ENCODE measurements at places on chromosomes 1 and 21.

GRCh38 chr1:206674745-206675175 lies 9.9 kb upstream of the MAPKAPK2 start:
- H3K4me1 ChIP-seq = peaks cover 3% of the 10 kb centered on the region
- no peak overlapping the region for H3K27ac ChIP-seq
- H3K4me3 ChIP-seq = no peak overlapping the region
- no peak for DNase-seq

GRCh38 chr1:194117582-194117981 lies 931.2 kb upstream of the B3GALT2 start:
- H3K4me3 ChIP-seq = no peak overlapping the region
- no peaks in the 10 kb centered on the region for H3K36me3 ChIP-seq
- no peak overlapping the region for H3K27ac ChIP-seq
- DNase-seq = no peak
- H3K4me1 ChIP-seq = no peaks in the 10 kb centered on the region

DNA sequence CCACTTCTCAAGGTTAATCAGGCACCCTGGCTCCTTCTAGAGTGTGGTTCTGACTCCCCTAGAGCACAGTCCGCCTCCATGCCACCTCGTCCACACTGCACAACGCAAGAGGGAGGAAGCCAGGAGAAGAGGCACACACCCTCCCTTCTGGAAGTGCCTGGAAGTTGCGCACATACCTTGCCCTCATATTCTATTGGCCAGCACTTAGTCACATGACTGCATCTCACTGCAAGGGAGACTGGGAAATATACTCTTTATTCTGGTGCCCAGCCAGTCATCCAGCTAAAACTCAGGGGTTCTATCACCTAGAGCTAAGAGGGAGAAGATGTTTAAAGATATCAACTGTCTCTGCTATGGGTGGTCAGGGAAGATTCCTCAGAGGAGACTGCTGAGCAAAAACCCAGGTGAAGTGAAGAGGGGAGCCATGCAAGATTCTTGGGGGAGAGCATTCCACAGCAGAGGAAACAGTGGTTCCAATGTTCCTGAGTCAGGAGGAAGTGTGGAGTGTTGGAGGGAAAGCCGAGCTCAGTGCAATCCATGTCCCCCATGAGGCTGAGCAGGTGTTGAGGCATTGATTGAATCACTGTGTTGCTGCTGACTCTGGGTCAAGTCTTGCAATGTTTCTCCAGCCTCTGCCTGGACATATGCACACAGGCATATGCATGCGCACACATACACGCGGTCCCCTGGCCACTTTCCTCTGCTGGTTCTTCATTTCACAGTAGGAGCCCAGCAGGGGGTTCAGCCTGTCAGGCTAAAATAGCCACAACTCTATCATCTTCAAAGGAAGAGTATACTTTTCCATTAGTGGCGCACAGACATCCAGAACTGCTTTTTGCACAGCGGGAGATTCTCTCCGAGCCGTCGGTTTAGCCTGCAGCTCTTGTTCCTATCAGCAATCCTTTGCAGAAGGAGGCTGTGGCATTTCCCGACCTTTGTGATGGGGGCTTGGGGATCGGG lies 22.3 kb upstream of the KLHDC7A start:
- no peak for DNase-seq
- H3K4me3 ChIP-seq = no peak overlapping the region
- no peak overlapping the region for H3K27ac ChIP-seq
- H3K4me1 ChIP-seq = no peaks in the 10 kb centered on the region
- H3K27me3 ChIP-seq = peaks cover 2% of the 10 kb centered on the region

DNA sequence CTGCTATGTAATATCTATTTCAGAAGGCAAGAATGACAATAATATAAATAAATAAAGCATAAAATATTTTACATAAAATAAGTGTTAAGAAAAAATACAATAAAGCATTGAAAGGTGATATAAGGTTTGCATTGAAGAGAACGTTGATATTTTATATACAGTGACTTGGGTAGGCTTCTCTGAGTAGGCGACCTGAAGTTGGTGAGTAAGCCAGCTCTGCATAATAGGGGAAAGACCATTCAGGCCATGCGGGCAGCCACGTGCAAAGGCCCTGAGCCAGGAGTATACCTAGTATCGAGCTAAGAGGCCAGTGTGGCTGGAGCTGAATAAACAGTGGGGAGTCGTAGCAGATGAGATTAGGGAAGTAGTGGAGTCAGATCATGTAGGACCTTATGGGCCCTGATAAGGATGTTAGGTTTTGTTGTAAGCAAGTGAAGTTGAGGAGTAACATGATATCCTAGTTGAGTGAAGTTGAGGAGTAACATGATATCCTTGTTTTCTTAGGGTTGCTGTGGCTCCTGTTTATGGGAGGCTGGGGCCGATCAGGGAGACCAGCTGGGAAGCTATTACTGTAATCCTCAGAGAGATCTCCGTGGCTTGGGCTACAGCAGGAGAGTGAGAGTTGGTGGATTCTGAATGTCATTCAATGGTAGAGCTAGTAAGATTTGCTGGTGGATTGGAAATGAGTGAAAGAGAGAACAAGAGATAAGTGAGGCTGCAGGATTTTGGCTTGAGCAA lies 22.0 kb downstream of the KCNK1 start:
- H3K4me1 ChIP-seq = no peaks in the 10 kb centered on the region
- no peak overlapping the region for H3K27ac ChIP-seq
- no peak for DNase-seq
- peaks cover 1% of the 10 kb centered on the region for H3K27me3 ChIP-seq
- no peaks in the 10 kb centered on the region for H3K36me3 ChIP-seq

DNA sequence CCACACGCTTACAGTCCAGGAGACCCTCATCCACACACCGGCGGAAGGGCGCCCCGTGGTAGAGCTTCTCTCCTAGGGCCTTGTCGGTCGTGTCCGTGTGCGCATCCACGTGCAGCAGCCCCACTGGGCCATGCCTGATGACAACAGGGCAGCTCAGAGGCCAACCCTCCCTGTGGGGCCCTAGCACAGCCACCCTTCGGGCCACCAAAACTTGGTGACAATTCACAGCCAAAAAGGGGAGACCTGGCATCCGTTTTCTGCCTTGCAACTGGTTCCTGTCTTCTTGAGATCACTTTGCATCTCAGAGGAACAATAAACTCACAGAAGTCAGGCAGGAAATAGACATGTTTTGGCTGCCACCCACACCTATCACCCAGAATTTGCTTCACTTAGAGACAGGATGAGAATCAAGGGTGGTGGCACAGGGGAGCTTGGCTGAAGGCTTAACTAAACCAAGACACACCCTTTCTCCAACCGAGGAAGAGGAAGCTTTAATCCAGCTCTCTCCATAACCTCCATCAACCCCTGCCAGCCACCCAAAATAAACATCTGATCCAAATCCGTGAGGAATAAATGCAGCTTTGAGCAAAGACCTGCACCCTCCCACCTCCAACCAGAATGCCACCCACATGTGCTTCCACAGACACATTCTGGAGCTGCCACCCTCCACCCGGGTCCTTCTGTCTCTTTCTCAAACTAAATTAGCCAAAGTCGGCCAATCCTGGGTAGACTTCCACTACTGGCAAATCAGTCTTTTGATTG lies 5.7 kb downstream of the AGMAT start:
- H3K4me3 ChIP-seq = peak overlapping the region; percentile 23
- no peaks in the 10 kb centered on the region for H3K27me3 ChIP-seq
- peaks cover 30% of the 10 kb centered on the region for H3K36me3 ChIP-seq
- DNase-seq = peak; percentile 58

- no peak overlapping the region for H3K4me3 ChIP-seq
- no peaks in the 10 kb centered on the region for H3K36me3 ChIP-seq
- no peak for DNase-seq
These were observed 22.0 kb downstream of the OLFM3 start for GRCh38 chr1:101974599-101975274.

- H3K4me3 ChIP-seq = no peak overlapping the region
- H3K27me3 ChIP-seq = peaks cover 2% of the 10 kb centered on the region
- no peaks in the 10 kb centered on the region for H3K4me1 ChIP-seq
- H3K27ac ChIP-seq = no peak overlapping the region
- no peaks in the 10 kb centered on the region for H3K36me3 ChIP-seq
- DNase-seq = no peak
These were observed 130.7 kb downstream of the GIPC2 start for GRCh38 chr1:78176448-78176847.

- H3K4me3 ChIP-seq = no peak overlapping the region
- H3K27ac ChIP-seq = no peak overlapping the region
- DNase-seq = no peak
- H3K27me3 ChIP-seq = no peaks in the 10 kb centered on the region
- H3K4me1 ChIP-seq = peaks cover 43% of the 10 kb centered on the region
These were observed 67.0 kb downstream of the XCL2 start for GRCh38 chr1:168476588-168477385.

DNA sequence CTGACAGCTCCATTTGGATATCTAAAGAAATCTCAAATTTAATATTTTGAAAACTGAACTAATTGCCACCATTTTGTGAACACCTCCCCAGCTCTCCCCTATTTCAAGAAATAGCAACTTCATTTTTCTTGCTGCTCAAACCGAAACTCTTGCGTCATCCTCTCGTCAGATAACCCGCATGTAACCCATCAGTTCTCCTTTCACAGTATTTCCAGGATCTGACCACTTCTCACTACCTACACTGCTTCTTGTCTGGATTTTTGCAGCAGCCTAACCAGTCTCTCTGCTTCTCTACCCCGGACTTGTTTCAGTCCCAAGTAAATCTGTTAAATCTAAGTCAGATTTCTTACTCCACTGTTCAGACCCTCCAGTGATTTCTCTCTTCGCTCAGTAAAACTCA lies 75.6 kb downstream of the MTR start:
- peaks cover 22% of the 10 kb centered on the region for H3K36me3 ChIP-seq
- no peak for DNase-seq
- H3K27me3 ChIP-seq = no peaks in the 10 kb centered on the region
- no peak overlapping the region for H3K4me3 ChIP-seq

- no peaks in the 10 kb centered on the region for H3K27me3 ChIP-seq
- H3K4me3 ChIP-seq = no peak overlapping the region
- no peak overlapping the region for H3K27ac ChIP-seq
- peaks cover 57% of the 10 kb centered on the region for H3K4me1 ChIP-seq
These were observed 11.5 kb downstream of the DR1 start for GRCh38 chr1:93357242-93357641.

DNA sequence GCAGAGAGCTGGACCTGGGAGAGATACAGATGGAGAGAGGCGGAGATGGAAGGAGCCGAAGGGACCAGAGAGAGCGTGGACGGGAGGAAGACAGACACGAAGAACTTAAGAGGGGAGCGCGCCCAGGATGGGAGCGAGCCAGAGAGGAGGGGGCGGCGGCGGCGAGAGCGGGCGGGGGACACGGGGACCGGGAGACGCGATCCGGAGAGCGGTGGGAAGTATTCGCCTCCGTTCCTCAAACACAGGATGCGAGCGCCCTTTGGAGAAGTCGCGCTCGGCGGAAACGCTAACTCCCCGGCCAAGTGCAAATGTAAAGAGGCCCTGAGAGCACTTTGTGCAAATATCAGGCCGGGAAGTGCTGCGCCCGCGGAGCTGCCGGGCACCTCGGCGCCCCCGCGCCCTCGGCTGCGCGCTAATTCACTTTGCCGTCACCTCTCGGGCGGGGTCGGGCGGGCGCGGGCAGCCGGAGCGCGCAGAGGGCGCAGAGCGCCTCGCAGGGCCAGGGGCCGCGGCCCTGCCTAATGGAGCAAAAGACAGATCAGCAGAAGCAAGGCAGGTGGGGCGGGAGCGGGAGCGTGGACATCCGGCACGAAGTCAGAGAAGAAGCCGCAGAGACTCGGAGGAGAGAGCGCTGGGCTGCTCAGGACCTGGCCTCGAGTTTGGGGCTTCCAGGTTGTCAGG lies 281.2 kb downstream of the RRAGC start:
- peaks cover 13% of the 10 kb centered on the region for H3K4me1 ChIP-seq
- H3K36me3 ChIP-seq = no peaks in the 10 kb centered on the region
- peaks cover 76% of the 10 kb centered on the region for H3K27me3 ChIP-seq

DNA sequence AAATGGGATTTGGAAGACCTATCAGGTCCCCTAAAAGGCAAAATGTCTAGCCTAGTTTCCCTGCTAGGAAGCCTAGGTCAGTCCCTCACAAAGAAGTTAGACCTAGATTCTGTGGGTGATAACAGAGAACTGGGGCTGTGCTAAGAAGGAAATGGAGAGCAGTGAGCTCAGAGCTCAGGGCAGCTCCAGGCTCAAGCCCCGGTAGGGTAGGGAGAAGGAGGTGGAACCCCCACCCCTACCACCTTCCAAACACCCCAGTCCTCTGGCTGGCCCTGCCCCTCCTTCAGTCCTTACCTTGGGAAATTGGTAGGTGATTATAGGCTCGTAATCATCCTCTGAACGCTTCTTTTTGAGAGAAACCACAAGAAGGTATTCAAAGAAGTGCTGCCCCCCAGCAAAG lies 1.1 kb downstream of the DENND2D start:
- peaks cover 56% of the 10 kb centered on the region for H3K4me1 ChIP-seq
- H3K4me3 ChIP-seq = peak overlapping the region; percentile 99
- no peaks in the 10 kb centered on the region for H3K27me3 ChIP-seq
- peak overlapping the region; percentile 99 for H3K27ac ChIP-seq
- peaks cover 73% of the 10 kb centered on the region for H3K36me3 ChIP-seq

Data from activated CD8-positive, alpha-beta T cell treated with anti-CD3 and anti-CD28 coated beads, Interleukin-2, amount 10 ng/mL, durations not matched to agents 7 days and 5 days (primary cell).